ENCODE measurements at places on chromosomes 13 and 19. TPM values are rescaled to one million over a fixed set of nuclear protein-coding genes. Genes with fewer than 3 reads are reported as not detected.

The ZNF99 gene
- total RNA-seq = not detected

The CYP4F2 gene
- total RNA-seq = 0.22 TPM

The CPB2 gene
- not detected for total RNA-seq

The CHMP2A gene
- total RNA-seq = 194 TPM

The ARL11 gene
- total RNA-seq = not detected

The ARHGAP45 gene
- 2.6 TPM for total RNA-seq

The EFNA2 gene
- total RNA-seq = 1.2 TPM

The F10 gene
- total RNA-seq = not detected

The LAIR1 gene
- total RNA-seq = not detected

The ZNF93 gene
- total RNA-seq = not detected

The PLK5 gene
- total RNA-seq = not detected

The PSENEN gene
- total RNA-seq = 335 TPM

The UBE2L5 gene
- total RNA-seq = not detected

The PINLYP gene
- 0.19 TPM for total RNA-seq

The LILRA5 gene
- not detected for total RNA-seq

The PCDH8 gene
- not detected for total RNA-seq

The PRR22 gene
- total RNA-seq = 2.9 TPM

The GPR180 gene
- total RNA-seq = 3.6 TPM

The KIR2DL4 gene
- not detected for total RNA-seq

The ERICH6B gene
- total RNA-seq = not detected

The TUBA3C gene
- not detected for total RNA-seq

The NFIC gene
- 44.3 TPM for total RNA-seq

The RNF17 gene
- not detected for total RNA-seq

The NPAS1 gene
- 7.4 TPM for total RNA-seq

The IGSF23 gene
- 0.31 TPM for total RNA-seq

The MBD3L2 gene
- total RNA-seq = not detected

The SIGLEC8 gene
- not detected for total RNA-seq

The SIGLEC12 gene
- not detected for total RNA-seq

The ZNF850 gene
- 0.68 TPM for total RNA-seq

The NCR1 gene
- total RNA-seq = not detected

The MAMSTR gene
- total RNA-seq = 0.47 TPM

The ZNF154 gene
- not detected for total RNA-seq

The IL11 gene
- 53.6 TPM for total RNA-seq

The ERICH4 gene
- total RNA-seq = not detected

The SIGLEC6 gene
- not detected for total RNA-seq

The PVR gene
- 102 TPM for total RNA-seq

The SHISA7 gene
- 0.02 TPM for total RNA-seq

The TFDP1 gene
- 107 TPM for total RNA-seq

The FUT2 gene
- not detected for total RNA-seq

The ATG4D gene
- 22.7 TPM for total RNA-seq

The KLK1 gene
- total RNA-seq = not detected

The SLC25A41 gene
- 0.17 TPM for total RNA-seq

The ZNF790 gene
- total RNA-seq = 0.25 TPM

The ZNF577 gene
- not detected for total RNA-seq

The DNAAF3 gene
- 4.5 TPM for total RNA-seq

The OCEL1 gene
- 11.7 TPM for total RNA-seq

The MAB21L1 gene
- total RNA-seq = not detected

The GATAD2A gene
- total RNA-seq = 51.0 TPM

The PDE4A gene
- total RNA-seq = 5.4 TPM

The GAPDHS gene
- not detected for total RNA-seq

The PDX1 gene
- 0.08 TPM for total RNA-seq
